IPS DF 19.7 (cell line): ENCODE measurements at places on chromosomes 6 and 20.

DNA sequence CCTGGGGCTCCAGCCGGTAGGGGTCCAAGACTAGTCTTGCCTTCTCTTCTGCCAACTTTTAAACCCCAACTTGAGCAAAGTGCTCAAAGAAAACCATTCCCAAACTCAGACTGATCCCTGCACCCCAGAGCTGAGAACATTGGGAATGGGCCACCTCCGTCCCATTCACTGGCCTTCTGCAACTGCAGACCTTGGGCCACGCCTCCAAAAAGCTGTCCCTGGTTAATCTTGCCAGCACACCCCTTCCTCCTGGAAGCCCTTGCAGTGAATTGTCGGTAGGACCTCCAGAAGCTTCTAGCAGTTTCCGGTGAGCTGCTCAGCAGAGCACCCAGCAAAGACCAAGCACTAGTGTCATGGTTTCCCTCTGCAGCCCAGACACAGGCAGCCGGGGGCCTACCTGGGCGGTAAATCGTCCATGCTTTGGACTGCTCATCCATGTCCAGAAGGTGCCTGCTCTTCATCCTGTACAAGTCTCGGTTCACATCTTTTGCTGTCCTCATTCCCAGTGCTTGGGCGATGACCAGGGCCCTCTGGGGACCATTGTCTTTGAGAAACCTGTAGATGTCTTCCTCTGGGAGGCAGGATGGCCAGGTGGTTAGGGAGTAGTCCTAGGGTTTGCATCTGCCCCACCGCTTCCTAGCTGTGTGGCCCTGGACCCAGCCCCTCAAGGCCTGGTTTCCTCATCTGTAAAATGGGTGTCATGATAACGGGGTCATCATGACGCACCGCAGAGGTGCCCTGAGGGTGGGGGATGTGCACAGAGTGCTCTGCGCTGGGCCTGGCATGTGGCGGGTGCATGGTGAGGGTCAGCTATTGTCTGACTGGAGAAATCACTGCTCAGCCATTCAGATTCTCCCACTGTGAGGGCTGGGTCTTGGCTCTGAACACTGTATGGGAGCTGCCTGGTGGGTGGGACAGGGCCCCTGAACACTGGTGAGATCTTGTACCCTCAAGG lies 5.5 kb downstream of the ZBP1 start:
- DNase-seq = no peak

- no peak for DNase-seq
These were observed 44.8 kb downstream of the AGPAT4 start for GRCh38 chr6:161228921-161229591.

- DNase-seq = no peak
These were observed 272.7 kb upstream of the IRAK1BP1 start for GRCh38 chr6:78594668-78595066.

GRCh38 chr6:26250698-26251044 lies 114.3 kb upstream of the BTN3A2 start:
- no peak for DNase-seq

- DNase-seq = no peak
These were observed 1.5 kb downstream of the E2F3 start for GRCh38 chr6:20403070-20403765.

GRCh38 chr6:138690975-138691594 lies 82.5 kb upstream of the CCDC28A start:
- DNase-seq = no peak

GRCh38 chr6:19399406-19399805 lies 437.8 kb upstream of the ID4 start:
- DNase-seq = no peak

- DNase-seq = no peak
These were observed 232.1 kb upstream of the TENT5A start for GRCh38 chr6:81984599-81984998.

- DNase-seq = no peak
These were observed 2.9 kb downstream of the TFAP2A start for GRCh38 chr6:10411971-10412460.

DNA sequence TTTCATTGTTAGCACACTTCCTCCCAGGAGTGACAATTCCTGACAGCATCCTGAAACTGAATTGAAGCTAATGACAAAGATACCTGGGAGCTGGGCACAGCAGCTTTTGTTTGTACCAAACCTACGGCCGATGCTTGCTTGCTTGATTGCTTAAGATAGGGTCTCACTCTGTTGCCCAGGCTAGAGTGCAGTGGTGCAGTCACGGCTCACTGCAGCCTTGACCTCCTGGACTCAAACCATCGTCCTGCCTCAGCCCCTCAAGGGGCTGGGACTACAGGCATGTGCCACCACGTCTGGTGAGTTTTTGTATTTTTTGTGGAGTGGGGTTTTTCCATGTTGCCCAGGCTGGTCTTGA lies 84.7 kb upstream of the SCP2D1 start:
- no peak for DNase-seq

DNA sequence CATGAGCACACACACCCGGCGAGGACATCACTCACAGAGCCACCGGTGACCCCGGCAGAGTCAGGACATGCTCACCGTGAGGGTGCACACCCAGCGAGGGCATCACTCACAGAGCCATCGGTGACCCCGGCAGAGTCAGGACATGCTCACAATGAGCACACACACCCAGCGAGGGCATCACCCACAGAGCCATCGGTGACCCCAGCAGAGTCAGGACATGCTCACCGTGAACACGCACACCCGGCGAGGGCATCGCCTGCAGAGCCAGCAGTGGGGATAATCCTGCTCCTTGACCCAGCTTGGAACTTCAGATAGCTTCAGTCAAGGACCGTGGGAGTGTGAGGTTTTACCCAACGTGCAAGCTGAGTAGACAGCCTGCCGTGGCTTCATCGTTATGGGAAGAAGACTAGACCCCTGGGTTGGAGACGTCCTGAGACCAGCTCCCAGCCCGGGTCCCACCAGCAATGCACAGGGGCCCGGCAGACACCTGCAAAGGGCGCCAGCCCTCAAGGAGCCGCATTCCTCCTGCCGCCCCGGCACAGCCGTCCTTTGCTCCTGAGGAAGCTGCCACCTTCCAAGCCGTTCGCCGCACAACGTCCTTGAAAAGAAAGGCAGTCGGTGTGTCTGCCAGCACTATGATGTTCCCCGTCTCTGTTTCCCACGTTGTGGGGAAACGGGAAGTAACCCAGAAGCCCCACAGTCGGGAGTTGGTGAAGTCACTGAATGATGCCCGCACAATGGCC lies 192.3 kb downstream of the DLL1 start:
- DNase-seq = no peak

DNA sequence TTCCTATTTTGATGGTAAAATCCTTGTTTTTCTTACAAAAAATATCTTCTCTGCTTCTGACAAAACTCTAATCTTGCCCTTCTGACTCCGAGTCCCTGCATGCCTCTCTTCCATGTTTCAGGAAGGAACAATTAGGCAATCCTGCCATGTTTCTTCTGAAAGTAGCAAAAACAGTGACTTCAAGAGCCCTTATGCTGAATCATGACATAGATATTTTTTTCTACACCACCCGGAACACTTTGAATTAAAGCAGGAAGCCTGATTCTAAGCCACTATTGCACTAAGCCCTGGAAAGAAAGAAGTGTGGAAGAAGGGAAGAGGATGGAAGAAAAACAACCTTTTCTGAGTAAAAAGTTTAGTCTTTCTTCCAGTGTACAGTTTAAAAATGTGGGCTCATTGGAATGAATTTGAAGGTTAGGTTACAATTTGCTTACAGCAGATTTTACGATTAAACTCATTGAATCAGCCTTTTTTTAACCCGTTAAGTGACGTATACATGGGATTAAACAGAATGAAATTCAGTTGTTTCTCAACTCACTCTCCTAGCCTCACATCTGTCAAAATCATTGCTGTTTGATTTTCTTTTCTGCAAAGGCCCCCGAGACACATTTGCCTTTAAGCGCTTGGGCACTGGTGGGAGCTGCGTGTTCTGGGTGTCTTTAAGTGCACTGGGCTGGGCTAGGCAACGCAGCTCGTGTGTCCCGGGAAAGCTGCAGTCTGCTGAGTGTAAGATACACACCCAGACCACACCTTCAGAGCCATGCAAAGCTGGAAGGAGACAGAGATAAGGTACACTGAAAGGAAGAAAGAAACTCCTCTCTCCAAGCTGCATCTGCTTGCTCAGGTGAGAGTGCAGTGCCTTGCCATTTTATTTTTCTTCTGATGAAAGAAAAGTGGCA lies 159.4 kb upstream of the CITED2 start:
- DNase-seq = no peak

DNA sequence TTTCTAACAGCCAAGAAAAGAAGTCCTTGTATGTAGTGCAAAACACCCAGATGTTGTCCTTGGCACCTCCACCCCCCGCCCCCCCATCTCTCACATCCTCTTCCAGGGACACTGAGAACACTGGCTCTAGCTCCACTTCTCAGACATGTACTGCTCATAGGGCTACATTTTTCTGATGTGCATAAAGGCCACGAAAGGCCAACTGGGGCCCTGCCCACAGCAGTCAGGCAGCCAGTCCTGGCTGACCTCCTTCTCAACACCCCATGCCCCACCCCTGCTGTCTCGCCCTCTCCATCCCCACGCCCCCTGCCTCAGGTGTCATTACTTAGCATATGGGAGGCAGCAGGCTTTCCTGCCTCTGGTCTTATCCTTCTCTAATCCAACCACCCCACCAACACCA lies 11.3 kb downstream of the GABRR1 start:
- DNase-seq = no peak

DNA sequence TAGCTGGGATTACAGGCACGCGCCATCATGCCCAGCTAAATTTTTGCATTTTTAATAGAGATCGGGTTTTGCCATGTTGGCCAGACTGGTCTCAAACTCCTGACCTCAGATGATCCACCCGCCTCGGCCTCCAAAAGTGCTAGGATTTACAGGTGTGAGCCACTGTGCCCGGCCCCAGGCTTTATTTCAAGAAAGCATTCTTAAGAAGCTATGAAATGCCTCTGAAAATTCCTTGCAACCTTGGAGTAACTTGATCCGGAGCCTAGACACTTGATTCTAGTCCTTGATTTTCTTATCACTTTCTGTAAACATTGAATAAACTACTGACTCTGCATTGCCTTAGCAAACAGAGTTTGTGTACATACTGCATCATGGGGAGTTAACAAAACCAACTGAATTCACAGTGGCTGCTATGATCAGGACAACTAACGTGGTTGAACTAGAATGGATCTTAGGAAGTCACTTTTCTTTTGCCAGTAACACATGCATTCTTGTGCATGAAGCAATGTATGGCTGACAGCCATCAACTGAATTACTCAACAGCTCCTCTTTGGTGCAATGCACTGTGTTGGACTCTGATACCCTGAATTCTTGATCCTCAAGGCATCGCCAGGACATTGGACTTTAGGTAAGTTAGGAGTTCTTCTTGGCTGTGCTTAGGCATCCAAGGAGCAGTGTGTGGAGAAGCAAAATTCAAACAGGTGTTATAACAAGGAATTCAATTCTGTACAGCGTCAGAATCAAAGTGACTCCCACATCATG lies 102.8 kb upstream of the TMEM170B start:
- DNase-seq = no peak

- no peak for DNase-seq
These were observed 52.0 kb downstream of the ME1 start for GRCh38 chr6:83378621-83379388.

DNA sequence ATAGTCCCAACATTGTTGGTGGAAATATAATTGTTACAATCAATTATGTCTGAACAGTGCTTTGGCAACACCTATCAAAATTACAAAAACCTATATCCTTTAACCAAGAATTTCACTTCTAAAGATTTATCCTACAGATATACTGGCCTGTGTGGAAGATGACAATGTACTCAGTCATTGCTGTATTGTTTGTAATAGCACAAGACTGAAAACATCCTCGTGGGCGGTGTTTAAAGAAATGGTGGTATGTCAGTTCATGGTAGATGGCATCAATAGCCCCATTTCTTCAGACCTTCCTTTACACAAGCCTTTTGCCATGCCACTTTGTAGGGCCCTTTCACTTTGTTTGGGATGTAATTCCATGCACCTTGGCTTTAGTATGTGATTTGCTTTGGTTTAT lies 9.8 kb upstream of the TPBG start:
- no peak for DNase-seq

- DNase-seq = no peak
These were observed 12.3 kb downstream of the MAP3K7 start for GRCh38 chr6:90574610-90575009.

DNA sequence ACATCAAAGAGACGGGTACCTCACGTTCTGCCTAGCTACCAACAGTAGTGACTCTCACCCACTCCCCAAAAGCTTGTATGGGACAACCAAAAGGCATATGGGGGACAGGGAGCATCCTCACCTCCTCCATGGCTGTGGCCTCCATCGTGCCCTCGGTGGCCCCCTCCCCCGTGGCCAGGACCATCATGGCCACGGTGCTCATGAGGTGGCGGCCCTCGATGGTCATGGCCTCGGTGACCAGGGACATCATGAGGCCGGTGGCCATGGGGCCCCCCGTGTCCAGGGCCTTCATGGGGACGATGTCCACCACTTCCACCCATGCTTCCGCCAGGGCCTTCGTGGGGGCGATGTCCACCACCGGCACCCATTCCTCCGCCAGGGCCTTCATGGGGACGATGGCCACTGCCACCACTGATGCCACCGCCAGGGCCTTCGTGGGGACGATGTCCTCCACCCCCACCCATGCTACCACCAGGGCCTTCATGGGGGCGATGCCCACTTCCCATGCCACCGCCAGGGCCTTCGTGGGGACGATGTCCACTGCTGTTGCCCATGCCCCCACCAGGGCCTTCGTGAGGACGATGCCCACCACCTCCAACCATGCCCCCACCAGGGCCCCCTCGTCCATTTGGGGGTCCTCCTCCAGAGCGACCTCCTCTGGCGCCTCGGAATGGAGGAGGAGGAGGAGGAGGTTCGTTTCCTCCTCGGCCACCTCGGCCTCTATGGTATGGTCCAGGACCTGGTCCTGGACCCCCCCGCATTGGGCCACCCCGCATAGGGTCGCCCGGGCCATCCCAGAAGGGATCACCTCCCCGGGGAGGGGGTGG lies 15.0 kb downstream of the PPP1R10 start:
- no peak for DNase-seq

DNA sequence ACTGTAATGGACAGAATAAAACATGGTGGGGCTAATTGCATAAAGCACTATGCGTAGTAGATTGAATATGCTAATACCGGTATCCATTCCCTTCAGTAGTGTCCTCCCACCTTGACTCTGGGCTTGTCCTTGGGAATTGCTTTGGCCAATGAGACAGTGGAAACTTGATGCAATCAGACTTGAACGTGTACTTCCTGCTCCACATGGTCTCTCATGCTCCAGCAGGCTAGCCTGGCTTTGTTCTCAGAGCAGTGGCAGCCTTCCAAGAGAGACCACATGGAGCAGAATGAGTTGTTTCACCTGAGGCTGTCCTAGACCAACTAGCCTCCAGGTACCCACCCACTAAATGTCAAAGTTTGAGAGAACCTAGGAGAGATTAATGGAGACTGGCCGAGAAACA lies 37.0 kb upstream of the BTBD3 start:
- no peak for DNase-seq

- peak; percentile 81 for DNase-seq
These were observed 16.6 kb upstream of the TRIM27 start for GRCh38 chr6:28940294-28940857.

DNA sequence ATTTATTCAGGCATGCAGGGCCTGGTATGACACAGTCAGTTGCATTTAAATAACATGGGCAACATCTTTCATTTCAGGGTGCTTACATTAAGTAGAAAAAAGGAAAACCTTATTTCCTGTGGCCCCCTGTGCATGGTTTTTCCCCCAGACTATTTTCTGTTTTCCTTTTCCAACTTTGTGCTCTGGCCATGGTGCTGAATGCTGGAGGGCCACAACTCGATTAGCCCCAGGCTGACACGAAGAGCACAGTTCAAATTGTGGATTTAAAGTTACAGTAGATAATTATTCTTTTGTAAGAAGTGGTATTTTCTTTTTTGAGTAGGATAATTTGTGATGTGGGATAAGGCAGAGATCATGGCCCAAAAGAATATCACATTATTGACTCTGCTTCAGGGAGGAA lies 332.0 kb downstream of the HAO1 start:
- no peak for DNase-seq
